ENCODE measurements at places on chromosomes 7 and 10.

DNA sequence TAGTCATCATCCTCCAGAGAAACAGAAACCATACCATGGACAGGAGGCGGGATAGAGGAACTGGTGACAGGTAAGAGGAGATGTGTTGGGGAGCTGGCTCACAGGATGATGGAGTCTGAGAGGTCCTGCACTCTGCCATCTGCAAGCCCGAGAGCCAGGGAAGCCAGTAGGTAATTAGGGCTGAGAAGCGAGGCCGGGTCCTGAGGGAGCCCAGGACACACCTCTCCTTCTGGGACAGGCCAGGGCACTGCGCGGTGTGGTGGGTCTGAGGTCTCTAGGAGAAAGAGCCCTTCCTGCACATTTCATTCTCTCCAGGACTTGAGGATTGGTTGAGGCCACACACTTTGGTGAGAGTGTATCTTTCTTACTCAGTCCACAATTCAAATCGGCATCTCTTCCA is 415.5 kb downstream of the GLRX3 start:
- DNase-seq: no peak

GRCh38 chr10:108591417-108591816 is 1331.9 kb downstream of the XPNPEP1 start:
- DNase-seq: no peak

DNA sequence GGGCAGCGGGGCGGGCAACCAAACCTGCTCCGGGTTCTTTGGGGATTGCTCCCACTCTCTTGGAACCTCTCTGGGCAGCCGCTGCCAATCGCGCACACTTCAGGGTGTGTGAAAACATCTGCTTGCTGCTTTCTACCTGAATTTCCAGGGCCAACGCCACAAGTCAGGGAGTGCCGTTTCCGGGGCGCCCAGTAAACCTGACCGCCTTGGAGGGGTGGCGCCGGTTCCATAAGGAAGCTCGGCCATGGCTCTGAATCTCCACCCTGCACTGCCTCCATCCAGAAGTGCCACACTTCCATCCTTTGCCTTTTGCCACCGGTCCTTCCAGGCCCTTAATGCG is 679 bp upstream of the AFAP1L2 start:
- DNase-seq: no peak

GRCh38 chr10:107303203-107303602 is 138.7 kb upstream of the SORCS1 start:
- no peak for DNase-seq

- no peak for DNase-seq
These were observed 460.4 kb downstream of the PTPRN2 start for GRCh38 chr7:158127241-158127640.

GRCh38 chr10:114713525-114714090 is 55.5 kb upstream of the ABLIM1 start:
- DNase-seq: no peak

DNA sequence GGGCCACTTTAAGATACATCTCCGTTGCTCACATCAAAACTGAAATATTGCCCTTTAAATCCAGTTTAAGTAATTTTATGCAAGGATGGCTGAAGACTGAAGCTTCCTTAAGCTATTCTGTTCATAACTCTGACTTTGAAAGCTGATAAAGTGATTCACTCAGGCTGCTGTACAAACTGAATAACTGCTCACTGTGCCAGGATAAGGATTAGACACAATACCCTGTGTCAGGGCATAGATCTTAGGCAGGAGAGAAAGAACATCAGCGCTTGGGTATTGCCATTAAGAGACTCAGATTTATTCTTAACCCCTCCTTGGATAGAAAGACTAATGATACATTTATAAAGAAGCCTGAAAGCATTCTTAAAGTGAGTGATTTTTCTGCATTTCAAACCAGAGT is 614.5 kb upstream of the ZWINT start:
- no peak for DNase-seq

DNA sequence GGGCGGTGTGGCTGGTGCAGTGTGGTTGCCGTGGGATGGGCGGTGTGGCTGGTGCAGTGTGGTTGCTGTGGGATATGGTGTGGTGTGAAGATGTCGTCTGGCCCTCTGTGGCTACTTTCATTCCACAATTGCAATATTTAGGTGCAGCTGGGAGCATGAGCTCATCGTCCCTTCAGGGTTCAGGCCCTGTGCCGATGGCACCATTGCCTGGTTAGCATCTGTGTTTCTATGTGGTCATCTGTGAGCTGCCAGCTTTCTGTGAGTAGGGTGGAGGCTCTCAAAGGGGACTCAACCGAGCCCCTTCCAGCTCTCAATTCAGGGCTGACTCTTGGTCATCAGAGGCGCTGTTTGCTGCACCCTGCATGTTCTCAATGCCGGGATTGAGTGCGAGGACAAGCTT is 3.6 kb downstream of the ADGRA1 start:
- DNase-seq: no peak

DNA sequence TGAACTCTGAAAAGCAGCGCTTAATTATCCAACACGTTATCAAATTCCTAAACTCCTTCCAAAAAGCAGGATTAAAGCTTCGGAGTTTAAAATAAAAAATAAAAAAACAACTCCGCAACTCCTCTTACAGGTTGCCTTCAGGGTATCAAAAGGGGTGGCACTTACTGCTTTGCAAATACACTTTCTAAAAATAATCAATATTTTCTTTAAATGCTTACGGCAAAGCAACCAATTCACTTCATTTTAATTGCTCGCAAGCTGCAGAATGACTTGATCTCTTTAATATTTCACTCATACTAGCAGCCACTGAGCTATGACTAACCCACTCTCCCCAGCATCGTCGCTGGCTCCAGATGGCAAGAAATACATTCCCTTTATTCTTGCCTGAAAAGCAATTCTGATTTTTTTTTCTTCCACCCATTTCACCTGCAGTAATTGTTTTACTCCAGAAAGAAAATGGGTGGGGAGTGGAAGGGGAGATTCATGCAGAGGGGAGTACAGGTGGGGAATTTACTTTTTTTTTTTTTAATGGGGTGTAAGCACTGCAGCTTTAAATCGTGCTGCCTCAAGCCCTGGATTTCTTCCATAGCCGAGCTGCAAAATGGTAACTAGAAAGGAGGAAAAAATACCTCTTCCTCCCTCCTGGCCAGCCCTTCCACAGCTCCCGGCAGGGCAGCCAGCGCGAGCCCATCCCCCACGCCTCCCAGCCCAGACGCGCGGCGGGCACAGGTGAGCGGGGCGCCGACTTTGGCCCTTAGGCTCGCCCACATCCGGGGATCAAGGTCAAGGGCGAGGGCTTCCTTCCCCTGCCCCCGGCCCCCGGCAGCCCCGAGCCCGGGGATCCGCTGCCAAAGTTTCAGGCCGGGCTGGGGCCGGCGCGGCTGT is 54.2 kb upstream of the FHIP2A start:
- DNase-seq: no peak

DNA sequence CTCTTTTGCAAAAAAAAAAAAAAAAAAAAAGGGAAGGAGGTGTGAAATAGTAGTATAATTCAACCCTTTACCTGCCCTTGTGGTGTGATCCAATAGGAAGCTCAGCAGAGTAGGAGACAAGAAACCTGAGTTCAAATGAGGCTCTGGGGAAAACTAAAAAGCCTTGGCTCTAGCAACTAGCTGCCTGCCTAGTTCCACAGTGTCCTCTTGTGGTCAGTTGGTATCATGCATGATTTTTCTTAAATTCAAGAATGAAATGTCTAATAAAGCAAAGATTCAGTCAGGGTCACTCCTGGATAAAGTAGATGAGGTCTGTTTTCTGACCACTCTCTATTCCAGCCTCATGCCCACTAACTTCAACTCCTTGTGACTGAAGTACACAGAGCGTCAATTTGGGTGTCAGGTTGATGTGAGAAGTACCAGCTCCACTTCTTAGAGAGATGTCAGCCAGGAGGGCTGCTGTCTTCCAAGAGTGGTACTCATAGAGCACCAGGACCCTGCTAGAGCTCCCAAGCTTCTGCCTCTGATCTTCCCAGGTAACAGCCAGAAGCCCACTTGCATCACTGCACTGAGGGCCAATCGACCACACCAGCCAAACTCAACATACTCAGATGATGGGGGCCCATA is 10.5 kb downstream of the LSM5 start:
- no peak for DNase-seq

GRCh38 chr10:3048119-3049019 is 19.0 kb upstream of the PFKP start:
- no peak for DNase-seq

DNA sequence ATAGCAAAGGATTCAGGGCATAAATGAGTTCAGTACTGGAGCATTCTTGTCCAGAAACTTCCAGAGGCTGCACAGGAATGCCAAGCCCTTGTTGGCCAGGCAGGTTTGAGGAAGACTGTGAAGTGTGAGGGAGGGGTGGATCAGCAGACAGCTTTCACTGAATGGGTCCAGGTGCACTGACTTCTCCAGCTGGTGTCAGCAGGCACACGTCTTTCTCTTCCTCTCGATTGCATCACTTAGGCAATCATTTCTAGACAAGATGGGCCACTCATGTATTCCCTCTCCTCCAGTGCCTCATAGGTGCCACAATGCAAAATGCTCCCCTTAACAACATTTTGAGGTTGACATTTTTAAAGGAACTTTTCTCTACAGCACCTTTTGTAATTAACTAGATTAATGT is 15.6 kb upstream of the PLEKHS1 start:
- DNase-seq: no peak

- no peak for DNase-seq
These were observed 131.2 kb downstream of the SMURF1 start for GRCh38 chr7:99012722-99013121.

DNA sequence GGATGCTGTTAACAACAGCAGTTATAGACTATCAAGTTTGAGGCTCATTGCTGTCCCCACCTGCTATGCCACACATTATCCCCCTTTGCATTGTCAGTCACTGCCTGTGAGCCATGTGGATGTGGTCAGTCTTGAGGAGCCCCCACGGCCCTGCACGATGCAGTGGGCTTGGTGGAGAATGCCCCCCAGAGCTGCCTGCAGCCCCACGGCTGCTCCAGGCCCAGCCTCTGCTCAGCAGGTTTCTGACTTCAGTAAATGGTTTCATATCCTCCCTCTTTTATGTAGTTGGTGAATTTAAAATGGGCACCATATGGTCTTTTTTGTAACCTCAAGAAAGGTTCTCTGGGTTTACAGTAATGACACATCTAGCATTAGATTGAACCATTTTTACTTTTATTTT is 164.1 kb downstream of the EBF3 start:
- no peak for DNase-seq

DNA sequence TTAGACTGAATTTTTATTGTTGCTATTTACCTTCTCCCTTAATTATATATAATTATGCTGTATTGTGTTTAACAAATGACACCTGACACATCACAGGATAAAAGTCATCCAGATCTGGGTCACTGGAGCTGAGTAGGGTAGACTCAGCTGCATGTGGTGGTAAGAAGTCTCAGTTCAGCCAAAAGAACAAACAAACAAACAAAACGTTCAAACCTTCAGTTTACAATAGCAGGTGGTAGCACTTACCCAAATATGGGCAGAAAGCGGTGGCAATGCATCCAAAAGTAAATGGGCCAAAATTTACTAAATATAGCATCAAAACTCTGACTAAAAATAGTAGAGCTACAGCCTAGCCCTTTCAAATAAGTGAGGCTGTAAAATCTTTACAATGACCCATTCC is 42.2 kb downstream of the ZWINT start:
- no peak for DNase-seq

DNA sequence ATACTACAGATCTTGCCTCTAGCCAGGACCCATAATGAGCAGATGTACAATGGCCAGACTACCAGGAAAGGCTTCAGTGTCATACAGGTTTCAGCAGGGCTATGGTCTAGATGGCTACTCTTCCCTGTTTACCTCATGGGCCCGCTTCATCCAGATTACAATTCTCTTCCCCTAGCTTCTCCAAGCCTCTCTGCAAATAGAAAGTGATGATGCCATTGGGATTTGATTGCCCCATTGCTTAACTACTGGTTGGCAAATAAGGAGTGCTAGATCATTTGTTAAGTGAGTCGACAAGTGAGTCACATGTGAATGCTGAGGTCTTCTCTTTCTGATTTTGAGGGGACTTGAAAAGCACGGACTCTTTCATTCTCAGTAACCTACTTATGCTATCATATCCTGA is 361.5 kb upstream of the LRRTM3 start:
- DNase-seq: no peak

DNA sequence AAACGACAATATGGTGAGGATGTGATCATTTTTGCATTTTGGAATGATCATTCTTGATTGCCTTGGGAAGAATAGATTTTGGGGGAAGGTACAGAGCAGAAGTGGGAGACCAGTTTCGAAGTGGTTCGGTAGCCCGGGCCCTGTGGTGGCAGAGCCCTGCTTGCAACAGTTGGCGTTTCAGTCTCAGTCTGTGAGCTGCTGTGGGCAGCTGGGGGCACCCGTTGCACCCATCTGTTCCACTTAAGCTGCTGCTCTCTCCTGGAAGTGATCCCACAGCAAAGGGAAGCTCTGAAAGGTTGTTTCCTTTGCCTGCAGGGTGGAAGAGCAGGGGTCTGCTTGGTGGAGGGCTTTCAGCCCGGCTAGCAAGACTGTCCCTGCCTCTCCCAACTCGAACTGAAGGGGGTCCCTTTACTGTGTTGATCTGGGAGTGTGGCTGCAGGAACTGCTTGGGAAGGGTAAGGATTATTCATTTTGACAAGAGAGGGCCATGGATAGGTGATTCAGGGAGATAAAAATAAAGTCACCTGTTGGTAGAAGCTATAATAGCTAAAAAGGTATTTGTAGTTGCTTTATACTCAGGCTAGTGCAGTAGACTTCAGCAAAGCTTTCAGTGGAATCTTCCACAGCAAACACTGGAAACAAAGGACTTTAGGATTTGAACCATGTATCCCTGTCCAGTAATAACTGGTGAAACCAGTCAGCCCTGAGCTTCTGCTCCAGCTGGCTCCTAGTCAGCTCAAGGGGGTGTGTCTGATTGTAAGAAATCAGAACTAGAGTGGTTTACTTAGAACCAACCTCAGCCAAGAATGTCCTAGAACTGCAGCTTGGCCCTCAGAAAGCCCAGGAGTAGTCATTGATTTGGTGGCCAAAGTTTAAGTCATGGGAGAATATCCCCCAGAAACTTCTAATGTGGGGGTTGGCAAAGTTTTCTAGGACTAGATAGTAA is 53.1 kb upstream of the PDCD4 start:
- no peak for DNase-seq

DNA sequence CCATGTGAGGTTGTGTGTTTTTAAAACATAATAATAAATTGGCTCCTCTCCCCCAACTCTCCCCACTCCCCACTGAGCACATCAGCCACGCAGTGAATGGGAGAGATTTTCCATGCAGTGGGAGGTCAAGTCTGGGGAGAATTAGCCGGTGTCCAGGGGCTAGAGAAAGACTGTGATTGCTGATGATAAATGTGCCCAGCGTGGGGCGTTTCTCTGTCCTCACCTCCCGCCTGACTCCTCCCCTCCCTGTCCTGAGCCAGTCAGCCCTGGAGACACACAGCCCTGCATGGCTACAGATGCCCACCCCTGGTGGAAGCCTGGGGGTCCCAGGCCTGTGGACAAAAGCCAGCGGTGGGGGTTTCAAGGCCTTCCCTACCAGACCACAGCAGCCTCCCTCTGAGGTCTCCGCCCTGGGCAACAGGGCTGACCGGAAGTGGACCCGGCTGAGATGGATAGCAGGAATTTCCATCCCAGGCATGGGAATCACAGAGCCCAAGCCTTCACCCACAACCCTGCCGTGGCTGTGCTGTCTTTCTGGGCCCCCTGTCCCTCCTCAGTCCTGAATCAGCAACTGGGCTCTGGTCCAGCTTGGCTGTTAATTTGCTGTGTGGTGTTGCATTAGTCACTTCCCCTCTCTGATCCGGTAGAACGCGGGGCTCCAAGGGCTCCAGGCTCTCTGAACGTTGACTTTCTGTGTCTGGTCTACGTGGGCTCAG is 46.8 kb upstream of the SLC29A3 start:
- DNase-seq: no peak

Measured in AG09319 (cell line).